ENCODE measurements at places on chromosomes 12 and 14.

- no peak for DNase-seq
Measured at GRCh38 chr14:75879031-75879430, 102.8 kb downstream of the TGFB3 start.

- no peak for DNase-seq
Measured at GRCh38 chr12:108982621-108983219, 38.1 kb downstream of the SVOP start.

DNA sequence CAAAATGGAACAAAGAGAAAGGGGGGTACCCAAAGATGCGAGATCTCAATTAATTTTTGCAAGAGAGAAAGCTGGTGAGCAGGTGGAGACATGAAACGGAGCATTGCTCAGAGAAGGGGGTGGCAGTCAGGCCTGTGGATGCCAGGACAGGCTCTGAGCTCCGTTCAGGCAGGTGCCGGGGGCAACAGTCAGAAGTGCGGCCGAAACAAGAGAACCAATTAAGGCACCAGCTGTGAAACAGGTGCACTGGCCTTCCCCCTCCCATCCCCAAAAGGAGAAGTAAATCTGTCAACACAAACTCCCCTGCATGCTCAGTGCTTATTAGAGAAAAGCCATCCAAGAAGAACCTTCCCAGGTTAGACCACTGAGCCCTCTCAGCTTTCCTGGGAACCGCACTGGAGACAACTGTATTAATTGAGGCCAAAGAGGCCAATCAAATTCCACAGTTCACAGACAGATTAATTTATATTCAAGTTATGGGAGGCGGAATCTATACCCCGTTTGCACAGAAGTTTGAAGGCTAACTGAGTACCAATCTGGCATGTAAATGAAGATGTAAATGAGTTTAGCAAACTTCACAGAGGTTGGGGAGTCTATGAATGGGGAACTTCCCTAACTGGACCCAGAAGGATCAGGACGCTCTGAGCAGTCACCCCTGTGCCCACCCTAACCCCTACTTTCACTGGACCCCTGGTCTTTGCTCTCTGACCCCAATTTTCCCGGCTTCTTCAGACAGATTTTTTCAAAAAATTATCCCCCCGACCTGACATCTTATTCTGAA is 20.9 kb downstream of the OAS2 start:
- DNase-seq: no peak

DNA sequence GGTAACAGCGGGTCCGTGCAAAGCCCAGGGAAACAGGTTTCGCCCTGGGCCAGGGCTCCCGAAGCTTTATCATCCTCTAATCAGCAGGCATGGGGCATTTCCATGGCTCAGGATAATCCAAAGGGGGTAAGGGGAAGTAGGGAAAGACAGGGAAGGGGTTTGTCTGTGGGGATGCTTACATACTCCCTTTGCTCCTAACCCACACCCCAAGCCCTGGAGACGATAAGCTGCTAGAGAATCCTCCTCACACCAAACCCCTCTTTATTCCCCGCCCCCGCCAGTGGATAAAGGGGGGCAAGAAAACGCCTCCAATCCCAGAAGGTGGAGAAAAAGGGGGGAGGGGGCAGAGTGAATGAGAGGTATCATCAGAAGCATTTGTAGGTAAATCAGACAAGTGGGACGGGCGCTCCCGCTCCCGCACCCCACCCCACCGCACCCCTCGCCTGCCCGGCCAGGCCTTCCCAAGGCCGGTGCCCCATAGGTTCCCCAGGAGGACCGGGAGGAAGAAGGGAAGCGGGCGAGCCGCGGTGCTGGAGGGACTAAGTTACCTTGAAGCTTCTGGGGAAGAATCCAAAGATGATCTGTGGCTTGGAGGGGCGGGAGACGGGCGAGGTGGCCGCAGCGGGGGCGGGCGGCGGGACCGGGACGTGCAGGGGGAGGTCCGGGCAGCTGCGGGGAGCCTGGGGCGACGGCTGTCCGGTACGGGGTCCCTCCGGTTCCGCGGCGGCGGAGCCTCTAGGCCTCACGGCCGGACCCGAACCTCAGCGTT is 762 bp downstream of the PPP2R5E start:
- no peak for DNase-seq

GRCh38 chr12:7096979-7097378 is 4.7 kb upstream of the C1R start:
- DNase-seq: no peak

DNA sequence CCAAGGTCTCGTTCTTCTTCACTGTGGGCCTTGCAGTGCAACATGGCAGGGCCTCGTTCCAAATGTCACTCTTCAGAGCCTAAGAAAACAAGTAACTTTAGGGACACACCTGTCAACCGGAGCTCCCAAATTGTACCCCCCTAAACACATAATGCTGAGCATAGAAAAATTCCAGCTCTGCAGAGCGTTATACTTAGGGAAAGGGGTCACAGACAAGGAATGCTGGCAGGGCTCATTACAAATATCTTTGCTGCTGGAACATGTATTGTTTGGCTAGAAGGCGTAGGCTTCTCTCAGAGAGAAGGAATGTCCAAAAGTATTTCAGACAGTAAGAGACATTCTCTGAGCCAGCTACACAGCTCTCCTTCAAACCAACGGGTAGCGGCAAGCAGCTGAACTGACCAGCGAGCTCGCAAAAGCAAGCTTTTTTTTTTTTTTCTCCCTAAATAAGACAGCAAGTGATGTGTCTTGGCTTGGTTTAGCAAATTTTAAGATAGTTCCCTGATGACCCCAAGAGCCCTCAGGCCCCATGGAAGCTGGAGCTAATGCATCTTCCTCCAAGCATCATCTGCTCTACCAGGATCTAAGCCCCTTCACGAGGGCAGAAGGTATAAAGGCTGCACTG is 24.5 kb downstream of the SSH1 start:
- no peak for DNase-seq

DNA sequence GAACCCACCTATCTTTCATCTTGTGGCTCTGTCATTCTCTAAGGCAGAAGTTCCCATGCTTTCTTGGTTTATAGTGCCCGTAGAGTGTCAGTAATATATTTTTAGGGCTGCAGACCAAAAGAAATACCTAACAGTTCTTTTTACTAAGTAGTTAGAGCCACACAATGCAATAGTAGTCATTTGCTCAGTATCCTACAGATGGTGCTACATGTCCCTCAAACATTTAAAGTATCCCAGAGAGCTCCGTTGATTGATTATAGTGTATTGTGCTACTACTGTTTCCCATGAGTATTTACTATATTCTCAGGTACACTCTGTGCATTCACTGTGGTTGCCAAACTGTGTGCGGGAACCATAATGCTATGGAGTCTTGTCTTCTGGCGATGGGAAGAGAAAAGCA is 4.7 kb upstream of the PLBD1 start:
- DNase-seq: no peak

- no peak for DNase-seq
Measured at GRCh38 chr14:69919815-69920214, 40.6 kb downstream of the SMOC1 start.

DNA sequence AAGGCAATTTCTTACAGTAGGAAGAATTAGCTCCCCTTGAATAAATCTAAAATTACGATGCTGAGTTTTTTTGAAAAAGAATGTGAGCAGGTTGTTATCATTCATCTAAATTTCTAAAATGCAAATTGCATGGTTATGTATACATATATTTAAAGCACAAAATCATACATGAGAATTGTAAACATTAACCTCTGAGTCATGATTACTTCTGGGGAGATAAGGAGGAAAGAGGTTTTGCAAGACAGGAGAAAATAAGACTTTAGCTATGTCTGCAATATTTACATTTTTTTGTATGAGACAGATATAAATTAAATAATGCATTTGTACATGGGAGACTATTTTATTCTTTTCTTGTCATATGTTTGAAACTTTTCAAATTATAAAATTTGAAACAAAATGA is 72.2 kb downstream of the TSPAN8 start:
- DNase-seq: no peak

- DNase-seq: no peak
Measured at GRCh38 chr12:115914122-115914521, 363.4 kb downstream of the MED13L start.

DNA sequence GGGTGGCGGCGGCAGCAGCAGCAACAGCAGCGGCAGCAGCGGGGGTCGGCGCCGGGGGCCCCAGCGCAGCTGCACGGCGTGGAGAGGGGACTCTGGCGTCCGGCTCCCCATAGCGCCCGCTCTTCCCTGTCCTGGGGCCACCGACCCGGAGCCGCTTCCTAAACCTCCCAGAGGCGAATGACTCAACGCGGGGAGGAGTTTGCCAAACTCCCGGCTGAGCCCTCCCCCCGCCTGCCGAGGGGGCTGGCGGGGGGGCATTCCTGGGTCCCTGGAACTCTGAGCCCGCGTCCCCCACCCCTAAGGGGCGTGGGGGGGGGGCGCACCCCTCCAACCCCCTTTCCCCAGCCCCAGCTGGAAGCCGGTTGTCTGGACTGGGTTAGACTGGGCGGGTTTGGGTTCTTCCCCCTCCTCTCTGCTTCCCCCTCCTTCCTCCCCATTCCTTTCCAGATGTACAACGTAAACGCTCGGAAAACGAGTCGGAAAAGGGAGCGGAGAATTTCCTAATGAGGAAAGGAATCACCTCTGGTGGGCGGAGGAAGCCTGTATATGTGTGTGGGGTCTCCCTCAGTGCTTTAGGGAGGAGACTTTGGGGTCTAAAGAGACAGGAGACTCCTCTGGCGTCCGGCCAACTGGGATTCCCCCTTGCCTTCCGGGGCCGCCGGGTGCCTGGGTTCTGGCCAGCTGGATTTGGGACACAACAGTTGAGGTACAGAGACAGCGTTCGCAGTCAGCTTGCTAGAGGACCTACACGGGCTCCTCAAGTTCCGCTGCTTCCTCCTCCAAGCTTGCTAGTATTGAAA is at the start of gene ITGA5:
TSS of gene ITGA5 (minus strand) at position 179 of the 800 bp plus-strand sequence. CDS start at position 111, 68 bp downstream.
- DNase-seq: no peak

DNA sequence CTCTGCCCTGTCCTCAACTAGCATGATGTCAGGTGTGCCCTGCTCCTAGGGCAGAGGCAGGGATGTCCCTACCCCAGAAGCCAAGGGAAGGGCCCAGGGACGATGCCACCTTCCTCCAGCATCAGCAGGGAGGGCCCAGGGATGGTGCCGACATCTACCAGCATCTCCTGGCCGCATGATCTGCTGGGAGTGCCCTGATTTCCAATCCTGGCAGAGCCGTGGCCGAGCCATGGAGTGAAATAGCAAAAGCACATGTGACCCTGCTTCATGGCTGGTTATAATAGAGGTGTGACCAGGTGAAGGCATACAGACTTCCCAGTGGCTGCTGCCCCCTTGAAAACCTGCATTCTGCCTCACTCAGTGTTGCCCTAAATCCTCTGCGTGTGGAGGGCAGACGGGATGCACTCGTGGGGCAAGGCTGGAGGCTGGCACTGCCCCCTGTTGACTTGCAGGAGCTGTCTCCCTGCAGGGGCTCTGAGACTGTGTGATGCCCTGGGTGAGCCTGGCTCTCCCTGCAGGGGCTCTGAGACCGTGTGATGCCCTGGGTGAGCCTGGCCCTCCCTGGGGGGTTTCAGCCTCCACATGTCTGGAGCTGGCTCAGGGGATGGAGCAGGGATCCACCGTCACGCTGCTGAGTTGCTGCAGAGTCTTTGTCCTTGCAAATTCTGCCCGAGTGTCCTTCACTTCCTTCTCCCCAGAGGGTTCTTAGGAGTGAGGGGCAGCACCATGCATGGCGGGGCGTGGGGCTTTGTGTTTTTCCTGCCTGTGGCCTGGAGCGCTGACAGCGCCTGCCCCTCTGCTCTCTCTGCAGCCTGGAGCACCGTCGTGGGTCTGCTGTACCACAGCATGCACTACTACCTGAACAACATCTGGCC is 51.7 kb downstream of the ADGRD1 start:
- no peak for DNase-seq

DNA sequence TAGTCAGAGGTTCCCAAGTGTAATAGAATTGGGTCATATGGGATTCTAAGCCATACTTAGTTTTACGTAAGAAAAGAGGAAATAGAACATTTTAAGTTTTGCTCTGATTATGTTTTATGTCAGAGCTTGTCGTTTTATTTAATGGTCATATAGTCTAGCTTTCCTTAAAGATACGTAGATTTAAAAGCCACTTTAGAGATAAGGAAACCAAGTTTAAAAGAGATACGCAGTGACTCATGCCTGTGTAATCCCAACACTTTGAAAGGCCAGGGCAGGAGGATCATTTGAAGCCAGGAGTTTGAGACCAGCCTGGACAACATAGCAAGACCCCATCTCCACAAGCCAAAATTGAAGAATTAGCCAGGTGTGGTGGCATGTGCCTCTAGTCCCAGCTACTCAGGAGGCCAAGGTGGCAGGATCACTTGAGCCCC is 19.5 kb downstream of the MAPK1IP1L start:
- no peak for DNase-seq

- DNase-seq: no peak
Measured at GRCh38 chr14:26702721-26703230, 104.9 kb upstream of the NOVA1 start.

DNA sequence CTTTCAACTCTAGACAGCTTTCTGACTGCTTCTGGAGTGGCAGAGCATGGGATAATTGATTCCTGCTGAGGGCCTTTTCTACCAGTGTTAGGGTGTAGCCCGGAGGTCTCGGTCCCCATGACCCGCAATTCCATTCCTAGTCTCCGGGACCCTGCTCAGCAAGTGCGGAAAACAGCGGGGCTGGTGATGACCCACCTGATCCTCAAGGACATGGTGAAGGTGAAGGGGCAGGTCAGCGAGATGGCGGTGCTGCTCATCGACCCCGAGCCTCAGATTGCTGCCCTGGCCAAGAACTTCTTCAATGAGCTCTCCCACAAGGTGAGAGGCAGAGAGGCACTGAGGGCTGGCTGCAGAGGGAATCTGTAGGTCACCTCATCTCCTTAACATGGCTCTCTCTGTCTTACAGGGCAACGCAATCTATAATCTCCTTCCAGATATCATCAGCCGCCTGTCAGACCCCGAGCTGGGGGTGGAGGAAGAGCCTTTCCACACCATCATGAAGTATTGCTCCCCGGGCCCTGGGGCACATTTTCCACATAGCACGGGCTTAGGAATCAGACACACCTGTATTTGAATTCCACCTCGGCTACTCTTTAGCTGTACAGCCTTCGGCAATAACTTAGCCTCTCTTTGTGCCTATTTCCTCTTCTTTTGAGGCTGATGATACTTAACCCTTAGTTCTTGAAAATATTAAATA is 5.6 kb upstream of the GAPDH start:
- no peak for DNase-seq

DNA sequence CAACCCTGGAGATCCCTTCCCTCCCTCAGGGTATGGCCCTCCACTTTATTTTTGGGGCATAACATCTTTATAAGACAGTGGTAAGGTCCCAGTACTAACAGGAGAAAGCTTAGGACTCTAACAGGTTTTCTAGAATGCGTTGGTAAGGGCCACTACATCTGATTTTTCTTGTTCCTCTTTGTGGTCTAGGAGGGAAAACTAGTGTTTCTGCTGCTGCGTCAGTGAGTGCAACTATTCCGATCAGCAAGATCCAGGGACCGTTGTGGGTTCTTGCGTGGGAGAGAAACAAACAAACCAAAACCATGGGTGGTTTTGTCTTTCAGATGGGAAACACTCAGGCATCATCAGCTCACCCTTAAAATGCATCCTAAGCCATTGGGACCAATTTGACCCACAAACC is 123.6 kb upstream of the SLC16A7 start:
- no peak for DNase-seq

GRCh38 chr12:52148464-52149181 is 43.2 kb downstream of the KRT80 start:
- no peak for DNase-seq
